Aorta (tissue), 5 donors: ENCODE measurements at places on chromosomes 1 and 21. TPM values are rescaled to one million over a fixed set of nuclear protein-coding genes. Genes with fewer than 3 reads are reported as not detected.

DNA sequence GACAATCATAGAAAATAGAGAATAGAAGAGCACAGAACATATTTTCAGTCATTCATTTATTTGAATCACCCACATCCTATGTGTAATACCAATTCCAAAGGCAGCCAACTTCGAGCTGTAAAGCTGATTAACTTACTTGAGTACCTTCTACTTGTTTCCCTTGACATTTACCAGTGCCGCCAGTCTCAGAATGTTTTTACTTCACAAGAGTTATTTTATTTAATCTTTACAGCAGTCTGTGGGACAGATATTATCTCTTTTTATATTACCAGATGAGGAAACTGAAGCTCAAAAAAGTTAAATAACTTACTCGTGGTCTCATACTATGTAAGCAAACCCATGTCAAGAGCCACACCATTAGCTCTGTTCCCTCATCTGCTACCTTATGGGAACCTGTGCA, 56.6 kb downstream of the FGGY start:
- no peak for DNase-seq

- no peak for DNase-seq
Observed at GRCh38 chr1:164610538-164611222, 51.7 kb downstream of the PBX1 start.

DNA sequence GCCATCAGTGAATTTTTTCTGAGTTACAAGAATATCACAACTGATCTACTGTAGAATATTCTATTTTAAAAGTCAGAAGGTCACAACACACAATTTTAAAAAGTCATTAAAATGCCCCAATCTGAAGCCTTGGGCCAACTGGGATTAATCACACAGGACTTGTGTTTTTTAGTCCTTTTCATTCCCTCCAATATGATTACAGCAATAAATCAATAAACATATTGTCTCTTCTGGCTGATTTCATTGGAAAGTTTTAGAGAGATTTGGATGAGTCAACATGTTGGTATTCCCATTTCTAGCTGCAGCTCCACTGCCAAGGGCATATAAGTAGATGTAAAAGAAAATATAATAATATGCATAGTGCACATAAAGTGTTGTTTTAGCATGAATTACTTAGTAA, 85.8 kb downstream of the NIBAN1 start:
- no peak for DNase-seq

DNA sequence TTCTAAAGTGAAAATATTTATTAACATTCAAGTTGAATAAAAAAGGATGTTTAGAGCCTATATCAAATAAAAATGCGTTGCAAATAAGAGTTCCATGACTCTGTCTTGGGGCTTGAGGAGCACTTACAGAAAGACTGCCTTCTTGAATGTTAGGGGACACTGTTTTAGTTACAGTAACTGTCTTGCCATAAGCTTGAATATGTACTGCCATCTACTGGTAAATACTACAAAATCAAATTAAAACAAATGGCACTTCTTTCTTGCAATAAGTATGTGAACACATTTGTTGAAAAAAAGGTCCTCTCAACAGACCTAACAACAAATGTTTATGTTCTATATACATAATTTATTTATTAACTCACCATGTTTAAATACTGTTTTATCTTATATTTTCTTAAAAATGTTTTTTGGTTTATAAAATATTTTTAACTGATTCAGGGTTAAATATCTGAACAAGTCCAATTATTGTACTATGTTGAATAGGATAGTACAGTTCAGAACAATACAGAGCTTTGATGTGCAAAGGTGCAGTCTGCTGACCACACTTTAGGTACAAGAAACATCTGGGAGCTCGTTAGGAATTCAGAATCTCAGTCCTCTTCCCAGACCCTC, 199.5 kb downstream of the LRRIQ3 start:
- DNase-seq, result no peak

DNA sequence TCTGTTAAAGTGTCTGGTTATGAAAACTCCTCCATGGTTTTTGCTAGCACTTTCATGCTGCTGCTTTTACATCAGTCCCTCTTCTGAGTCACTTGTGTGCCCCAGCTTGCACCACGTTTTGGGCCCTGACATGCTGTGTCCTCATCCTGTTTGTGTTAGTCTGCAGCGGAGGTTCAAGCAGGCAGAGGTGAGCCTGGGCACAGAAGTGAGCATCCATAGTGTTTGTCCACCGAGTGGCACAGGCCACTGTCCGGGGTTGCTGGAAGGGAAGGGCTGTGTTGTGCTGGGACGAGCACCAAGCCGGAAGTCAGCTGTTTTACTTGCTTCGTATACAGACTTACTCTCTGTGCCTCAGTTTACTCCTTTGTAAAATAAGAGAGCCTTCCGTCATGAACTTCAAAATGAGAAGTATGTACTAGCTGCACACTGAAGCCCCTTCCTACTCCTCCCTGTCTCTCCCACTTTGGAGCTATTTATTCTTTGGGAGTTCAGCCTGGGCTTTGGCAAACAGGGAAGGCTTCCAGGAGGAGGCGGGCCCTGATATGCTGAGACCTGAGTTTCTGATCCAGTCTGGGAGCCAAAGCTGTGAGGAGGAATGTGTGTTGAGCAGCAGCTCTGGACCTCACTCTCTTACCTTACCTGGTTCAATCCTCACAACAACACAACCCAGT, 10.7 kb upstream of the LAPTM5 start:
- DNase-seq, result no peak

DNA sequence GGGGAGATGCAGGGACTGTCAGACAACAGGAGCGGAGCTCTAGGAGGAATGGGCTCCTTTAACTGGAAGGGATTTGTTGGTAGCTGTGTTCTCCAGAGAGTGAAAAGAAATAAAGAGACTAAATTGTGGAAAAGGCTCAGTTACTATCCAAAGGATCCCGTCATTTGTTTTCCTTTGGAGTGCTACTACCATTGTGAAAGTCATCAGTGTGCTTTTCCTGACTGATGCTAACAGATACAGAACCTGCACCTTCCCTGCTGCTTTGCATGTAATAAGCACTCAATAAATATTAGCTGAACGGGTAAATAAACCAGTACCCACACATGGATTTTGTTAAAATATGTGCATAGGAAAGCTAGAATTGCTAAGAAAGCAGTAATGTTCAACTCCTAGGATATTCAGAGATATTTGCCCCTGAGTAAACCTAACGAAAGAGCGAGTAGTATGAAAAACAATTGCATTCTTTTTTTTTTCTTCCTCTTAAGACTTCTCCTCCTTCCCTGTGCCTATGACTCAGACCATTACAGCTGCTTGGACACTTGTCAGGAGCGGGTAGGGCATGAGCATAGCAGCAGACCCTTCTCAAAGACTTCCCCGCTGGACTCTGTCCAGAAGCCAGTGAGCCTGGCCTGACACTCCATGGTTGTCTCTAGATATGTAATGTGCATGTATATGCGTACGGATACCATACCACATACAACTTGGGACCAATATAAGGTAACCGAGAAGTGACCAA, 41.7 kb downstream of the PTGFRN start:
- DNase-seq, result no peak

DNA sequence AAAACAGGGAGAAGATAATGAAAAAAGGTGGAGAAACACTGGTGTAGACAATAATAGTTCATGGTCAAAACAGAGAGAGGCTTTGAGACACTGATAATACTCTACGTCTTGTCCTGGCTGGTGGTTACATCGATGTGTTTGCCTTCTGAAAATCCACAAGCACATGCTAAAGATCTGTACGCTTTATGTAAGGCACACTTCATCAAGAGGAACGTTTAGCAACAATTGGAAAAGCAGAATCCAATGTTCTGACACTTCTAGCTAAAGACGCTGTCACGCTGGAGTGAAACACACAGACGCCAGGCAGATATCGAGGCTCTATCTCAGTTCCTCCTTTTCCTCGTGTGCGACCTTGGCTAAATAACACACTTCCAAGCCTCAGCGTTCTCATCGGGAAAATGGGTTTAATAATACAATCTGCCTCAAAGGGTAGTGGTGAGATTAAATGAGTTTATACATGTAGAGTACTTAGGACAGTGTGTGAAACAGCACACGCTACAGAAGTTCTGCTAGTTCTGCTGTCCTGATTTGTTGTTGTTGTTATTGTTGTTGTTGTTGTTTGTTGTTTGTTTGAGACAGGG, 386.1 kb downstream of the SETD4 start:
- no peak for DNase-seq

DNA sequence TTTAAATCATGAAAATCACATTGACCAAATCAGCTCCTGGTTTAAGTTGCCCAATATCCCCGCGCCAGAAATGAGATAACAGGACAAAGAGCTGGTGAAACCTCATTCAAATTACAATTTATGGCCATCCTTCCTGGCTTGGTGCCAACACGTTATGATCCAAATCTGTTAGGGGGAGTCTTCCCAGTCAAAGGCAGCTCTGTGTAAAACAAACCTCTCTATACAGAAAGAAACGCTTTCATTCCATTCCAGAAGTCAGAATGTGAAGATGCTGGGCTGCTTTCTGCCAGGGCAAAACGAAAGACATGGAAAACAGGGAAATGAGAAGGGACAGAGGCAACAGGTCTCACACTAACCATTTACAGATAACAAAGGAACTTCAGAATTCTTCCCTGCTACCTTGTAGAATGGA, 53.5 kb upstream of the TIAM1 start:
- DNase-seq, result no peak

GRCh38 chr1:210627755-210628154, 299.1 kb downstream of the HHAT start:
- DNase-seq, result no peak

GRCh38 chr1:154206196-154206595, at the start of gene CFAP141:
TSS of gene CFAP141 (minus strand) at chr1:154206333. CDS start at chr1:154206307, 26 bp downstream.
- DNase-seq, result no peak

GRCh38 chr1:152871731-152872126, 6.4 kb upstream of the SMCP start:
- no peak for DNase-seq

- DNase-seq, result no peak
Observed at GRCh38 chr1:107047602-107048001, 8.9 kb upstream of the PRMT6 start.

DNA sequence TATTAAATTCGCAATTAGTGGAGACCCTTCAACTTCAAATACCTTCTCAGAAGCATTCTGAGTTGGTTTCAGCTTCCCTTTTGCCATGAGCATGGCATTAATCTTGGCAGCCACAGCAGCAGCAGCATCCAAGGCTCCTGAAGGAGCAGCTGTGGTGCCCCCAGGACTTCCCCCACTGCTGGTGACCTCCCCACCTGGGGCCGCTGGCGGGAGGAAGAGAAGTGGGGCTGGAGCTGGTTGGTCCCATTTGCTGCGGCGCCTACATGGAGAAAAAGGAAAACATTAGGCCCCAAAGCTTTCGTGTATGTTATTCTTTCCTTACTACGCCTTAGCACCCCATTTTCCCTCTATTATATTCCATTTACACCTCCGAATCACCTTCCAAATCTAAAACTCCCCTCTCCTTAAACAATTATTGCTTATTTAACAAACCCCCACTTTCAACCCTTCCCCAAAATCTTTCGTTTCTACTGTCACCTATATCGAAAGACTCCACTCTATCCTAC, 569 bp downstream of the KHDC4 start:
- DNase-seq, result no peak

- peak; percentile 73 for DNase-seq
Observed at GRCh38 chr1:228366866-228367741, 39.5 kb downstream of the TRIM11 start.

- peak; percentile 72 for DNase-seq
Observed at GRCh38 chr1:53362851-53363642, 35.2 kb upstream of the LRP8 start.

DNA sequence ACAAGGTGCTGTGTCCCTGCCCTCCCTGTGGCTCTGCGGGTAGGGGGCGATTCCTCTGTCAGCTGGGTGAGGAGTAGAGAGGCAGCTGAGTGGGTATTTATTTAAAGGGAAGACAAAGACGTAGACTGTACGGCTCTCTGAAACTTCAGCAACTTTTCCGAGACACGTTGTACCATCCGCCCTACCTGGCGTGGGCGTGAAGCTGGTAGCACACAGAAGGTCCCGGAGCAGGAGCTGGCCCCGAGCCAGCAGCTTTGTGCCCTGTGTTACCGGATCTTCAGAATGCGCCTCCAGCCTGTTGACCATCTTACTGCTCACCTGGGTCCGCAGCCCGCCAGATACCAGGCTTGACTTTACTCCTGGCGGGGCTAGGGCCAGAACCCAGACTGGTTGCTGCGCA, 34.9 kb downstream of the PRKCZ start:
- no peak for DNase-seq

DNA sequence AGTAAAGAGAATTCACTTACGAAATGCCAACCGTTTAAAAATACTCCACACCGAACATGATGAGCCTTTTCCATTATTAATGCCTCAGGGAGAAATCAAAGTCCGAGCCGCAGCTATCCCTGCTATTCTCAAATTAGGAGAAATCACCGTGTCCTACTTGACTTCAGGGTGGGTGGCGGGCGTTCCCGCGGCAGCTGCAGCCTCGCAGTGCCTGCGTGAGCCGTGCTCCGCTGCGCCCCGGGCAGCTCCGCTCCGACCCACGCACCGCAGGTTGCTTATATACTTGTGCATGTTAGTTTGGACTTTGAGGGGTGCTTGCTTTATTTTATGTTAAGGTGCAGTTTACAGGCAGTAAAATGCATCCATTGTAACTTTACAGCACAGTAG, 35.6 kb upstream of the PCBP3 start:
- no peak for DNase-seq

GRCh38 chr1:7322283-7322785, 448.8 kb upstream of the VAMP3 start:
- DNase-seq, result no peak

- no peak for DNase-seq
Observed at GRCh38 chr1:40925834-40926410, 53.6 kb upstream of the CTPS1 start.

RPE65 gene
- polyA plus RNA-seq, result not detected

CHODL gene
- 2.9 TPM for polyA plus RNA-seq

ACKR1 gene
- 1.4 TPM for polyA plus RNA-seq
